Activated CD4-positive, alpha-beta T cell treated with anti-CD3 and anti-CD28 coated beads, Interleukin-2, amount 50 U/mL, for 24 hours (primary cell): ENCODE measurements at places on chromosomes 5 and 9.
A peak's percentile ranks its signal among the peaks of the same experiment; 100 is the strongest.

- no peak for DNase-seq
These were observed 33.5 kb downstream of the INSYN2B start for GRCh38 chr5:169946743-169947295.

DNA sequence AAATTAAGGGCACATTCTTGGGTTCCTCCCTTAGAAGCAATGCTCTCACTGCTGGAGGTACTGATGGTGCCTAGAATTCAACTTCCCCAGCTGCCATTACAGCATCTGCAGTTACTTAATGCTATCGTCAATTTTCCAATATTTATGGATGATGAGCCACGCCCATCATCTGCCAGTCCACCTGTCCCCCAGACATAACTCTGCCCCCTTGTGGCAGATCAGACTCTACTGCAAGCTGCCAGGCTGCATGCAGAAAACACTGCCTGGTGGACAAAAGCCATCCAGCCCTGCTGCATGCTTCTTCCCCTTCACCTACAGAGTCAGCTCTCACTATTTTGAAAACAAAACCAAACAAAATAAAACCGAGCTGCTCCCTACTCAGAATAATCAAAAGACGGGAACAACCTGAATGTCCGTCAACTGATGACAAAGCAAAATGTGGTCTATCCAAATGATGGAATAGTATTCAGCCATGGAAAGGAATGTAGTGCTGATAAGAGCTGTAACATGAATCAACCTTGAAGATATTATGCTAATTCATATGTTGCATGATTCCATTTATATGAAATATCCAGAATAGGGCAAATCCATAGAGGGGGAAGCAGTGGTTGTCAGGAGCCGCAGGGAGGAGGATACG is 66.4 kb downstream of the RETREG1 start:
- DNase-seq = peak; percentile 15

- DNase-seq = no peak
These were observed 9.6 kb upstream of the IFNE start for GRCh38 chr9:21491756-21492155.

DNA sequence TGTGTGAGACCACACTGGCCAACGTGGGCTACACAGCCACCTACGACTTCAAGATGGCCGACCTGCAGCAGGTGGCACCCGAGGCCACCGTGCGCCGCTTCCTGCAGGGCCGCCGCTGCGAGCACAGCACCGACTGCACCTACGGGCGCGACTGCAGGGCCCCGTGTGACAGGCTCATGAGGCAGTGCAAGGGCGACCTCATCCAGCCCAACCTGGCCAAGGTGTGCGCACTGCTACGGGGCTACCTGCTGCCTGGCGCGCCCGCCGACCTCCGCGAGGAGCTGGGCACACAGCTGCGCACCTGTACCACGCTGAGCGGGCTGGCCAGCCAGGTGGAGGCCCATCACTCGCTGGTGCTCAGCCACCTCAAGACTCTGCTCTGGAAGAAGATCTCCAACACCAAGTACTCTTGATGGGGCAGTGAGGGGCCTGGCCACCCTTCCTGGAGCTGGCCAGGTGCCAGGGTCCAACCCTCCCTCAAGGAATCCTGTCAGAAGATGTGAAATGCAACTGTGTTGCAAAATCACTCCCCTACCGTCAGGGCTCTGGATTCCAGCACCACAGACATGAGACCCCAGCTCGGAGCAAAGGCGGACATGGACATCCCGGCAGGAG is 11.1 kb downstream of the DIPK1B start:
- no peak for DNase-seq

- no peak for DNase-seq
These were observed 167.7 kb downstream of the MPDZ start for GRCh38 chr9:13111778-13112177.

GRCh38 chr9:34522971-34523797 is at the start of gene ENHO:
TSS of gene ENHO (minus strand) at chr9:34522990. CDS start at chr9:34521695, 1,295 bp downstream.
- peak; percentile 82 for DNase-seq

DNA sequence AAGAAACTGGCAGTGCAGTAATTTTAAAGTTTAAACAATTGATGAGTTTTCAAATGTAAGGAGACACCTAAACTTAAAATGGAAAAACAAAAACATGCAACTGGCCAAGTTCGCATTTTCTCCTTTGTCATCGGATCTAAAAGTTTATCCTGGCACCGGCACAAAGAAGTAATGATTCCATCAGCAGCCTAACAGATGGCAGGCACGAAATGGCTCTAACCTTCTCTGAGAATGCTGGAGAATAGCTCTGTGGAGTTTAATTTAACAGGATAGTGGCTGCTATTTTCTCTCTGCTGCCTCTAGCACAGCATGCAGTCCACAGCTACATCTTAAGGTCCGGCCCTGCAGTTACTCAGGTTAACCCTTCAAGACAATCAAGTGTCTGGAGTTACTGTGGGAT is 82.2 kb downstream of the PRELID2 start:
- DNase-seq = no peak

- no peak for DNase-seq
These were observed at the start of gene RANBP3L for GRCh38 chr5:36301858-36302603. TSS of gene RANBP3L (minus strand) at chr5:36301902. CDS start at chr5:36301416, 486 bp downstream.
